Stimulated activated CD8-positive, alpha-beta memory T cell treated with anti-CD3 and anti-CD28 coated beads, Interleukin-7, amount 100 ng/mL, for 48 hours (primary cell): ENCODE measurements at places on chromosomes 6 and 20.

DNA sequence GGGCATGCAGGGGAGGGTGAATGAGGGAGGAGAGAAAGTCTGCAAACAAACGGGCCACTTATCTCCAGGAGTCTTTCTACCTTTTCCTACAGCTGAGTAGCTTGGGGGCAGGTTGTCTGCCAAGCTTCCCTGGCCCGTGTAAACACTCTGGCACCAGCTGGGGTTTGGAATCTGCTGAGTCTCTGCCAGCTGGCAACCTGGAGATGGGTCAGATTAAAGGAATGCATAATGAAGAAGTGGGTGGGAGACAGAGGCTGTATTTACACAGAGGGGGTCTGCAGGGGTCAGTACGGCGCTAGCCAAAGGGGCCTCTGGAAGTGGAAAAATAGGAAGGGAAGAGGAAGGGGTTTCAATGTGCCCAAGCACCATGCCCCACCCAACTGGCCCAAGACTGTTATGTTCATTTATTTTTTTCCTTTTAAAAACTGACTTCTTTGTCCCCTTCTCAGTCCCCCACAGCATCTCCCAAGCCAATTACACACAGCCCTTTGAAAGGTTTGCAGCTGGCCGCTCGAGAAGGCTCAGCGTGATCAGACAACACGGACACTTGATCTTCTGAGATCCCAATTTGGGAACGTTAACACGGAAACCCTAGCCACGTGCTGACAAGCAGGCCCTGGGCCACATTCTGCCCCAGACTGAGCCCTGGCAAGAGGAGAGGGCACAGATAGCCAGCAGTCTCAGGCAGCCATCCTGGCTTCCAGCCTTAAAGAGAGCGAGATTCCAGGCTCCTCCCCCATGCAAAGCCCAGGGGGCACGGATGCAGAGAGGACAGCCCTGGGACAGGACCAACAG lies 25.2 kb downstream of the TRAM2 start:
- no peak for DNase-seq

DNA sequence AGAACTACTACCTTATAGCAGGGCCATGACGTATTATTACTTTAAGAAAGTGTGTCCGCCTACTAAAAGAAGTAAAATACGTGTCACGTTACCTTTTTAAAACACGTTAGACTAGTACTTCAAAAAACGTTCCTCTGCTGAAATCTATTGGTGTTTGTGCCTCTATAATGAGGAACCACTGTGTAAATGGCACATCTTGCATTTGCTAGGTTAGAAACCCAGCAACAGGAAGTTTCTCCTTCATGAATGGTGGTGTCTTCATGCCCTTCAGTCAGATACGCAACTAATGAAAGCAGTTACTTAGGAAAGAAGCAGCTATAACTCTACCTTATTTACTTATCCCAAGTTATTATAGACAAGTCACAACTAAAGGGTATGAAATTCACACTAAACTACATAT lies 343.5 kb downstream of the RNGTT start:
- no peak for DNase-seq

DNA sequence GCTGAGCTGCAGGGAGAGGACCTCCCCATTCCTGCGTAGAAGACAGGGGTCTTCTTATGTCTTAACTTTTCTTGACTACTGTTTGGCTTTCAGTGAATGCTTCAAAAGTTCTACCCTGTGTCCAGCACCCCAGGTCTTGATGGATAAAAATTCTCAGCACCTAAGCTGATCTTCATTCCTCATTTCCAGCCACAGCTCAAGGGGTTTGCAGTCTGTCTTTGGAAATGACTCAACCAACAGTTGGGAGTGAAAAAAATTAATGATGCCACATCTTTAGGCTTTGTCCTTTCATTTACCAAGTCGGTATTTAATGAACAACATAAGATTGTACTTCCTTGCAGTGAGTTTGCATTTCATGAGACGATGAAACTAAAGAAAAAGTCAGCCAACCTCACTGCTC lies 40.3 kb downstream of the PRDM1 start:
- no peak for DNase-seq

GRCh38 chr6:2196079-2196679 lies 49.2 kb downstream of the GMDS start:
- DNase-seq: no peak

DNA sequence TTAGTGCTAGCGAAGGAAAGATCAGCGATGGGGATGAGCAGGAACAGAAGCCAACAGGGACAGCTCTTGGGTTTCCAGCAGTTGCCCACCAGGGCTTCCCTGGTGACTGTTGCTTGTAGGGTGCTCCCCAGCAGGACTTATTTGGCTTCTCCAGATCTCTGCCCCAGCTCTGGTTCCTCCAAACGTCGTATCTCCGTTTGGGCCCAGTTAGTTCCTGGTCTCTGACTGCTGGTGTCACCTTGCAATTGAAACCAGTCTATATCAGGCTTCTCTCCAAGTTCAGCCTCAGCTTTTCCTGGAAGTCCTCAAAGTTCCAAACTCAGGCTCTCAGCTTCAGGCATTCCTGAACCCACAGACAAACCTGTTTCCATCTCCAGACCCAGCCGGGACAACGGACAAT lies 70.8 kb upstream of the NXT1 start:
- DNase-seq: no peak

GRCh38 chr20:3193806-3194616 lies 10.5 kb downstream of the DDRGK1 start:
- no peak for DNase-seq

- no peak for DNase-seq
These were observed 36.0 kb downstream of the REV3L start for GRCh38 chr6:111447051-111447450.

DNA sequence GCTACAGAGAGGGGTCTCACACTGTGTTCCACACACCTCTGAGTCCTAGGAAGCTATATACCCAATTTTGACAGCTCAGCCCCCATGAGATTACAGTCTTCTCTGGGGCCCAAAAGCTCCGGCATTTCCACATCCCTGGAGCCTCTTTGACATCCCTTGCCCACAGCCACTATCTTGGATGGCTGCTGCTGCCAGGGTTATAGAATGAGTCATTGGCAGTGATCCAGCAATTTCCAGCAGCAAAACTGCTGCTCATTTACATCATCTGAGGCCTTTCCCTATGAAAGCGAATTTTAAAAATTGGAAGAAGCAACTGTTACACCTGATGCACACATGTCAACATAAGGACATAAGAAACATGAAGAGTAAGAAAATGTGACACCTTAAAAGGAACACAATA lies 590.7 kb downstream of the MEI4 start:
- no peak for DNase-seq

DNA sequence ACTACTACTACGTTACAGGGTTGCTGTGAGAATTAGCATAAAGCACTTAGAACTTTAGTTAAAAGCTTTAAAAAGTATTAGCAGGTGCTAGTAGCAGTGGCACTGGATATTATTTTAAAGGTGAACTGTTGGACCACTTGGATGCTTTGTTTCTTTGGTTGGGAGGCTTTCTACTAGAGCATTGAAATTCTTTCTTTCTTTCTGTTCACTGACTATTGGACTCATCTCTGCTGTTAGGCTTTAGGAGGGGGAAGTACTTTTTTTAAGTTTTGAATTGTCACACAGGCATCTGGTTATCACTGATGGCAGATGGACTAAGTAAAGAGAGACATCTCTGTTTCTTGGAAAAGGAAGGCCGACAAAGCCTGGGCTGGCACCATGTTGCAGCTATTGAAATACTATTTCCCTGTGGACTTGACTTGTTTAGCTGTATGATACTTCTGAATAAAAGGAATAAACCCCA lies 4.8 kb downstream of the TBPL1 start:
- no peak for DNase-seq

DNA sequence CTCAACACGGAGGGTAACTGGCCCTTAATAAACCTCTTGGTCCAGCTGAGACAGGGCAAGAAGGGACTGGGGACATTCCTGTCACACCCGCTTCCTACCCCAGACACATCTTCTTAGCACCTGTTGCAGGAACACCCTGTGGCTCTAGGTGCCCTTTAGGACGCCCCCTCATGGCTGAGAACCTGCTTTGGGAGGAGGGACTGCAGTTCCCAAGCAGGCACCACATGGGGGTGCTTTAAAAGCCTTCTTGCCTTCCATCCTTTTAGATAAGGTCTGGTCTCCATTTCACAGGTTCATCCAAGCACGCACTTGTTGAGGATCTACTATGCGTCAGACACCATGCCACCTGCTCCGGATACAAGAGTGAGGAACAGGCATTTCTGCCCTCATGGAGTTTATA lies 26.6 kb downstream of the NSFL1C start:
- DNase-seq: no peak

GRCh38 chr6:170279977-170280688 lies 10.7 kb downstream of the DLL1 start:
- DNase-seq: no peak

DNA sequence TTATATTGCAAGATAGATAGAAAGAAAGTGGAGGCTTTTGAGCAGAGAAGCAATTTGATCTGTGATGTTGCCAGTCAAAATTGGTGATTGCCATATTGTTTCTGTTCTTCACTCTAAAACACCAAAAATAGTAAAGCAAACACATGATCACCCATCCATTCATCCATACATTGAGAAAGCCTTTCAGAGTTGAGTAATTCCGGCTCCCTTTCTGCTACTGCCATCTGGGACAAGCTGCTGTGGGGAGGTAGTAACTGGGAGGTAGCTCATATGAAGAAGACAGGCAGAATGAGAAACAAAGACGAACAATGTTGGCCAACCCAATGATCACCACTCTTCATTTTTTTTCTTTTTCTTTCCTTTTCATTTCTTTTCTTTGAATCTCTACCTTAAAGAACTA lies 51.1 kb upstream of the HBS1L start:
- DNase-seq: no peak

- no peak for DNase-seq
These were observed 276.4 kb downstream of the UTRN start for GRCh38 chr6:144561455-144562043.

GRCh38 chr6:24980507-24981385 lies 45.0 kb upstream of the RIPOR2 start:
- DNase-seq: no peak

- no peak for DNase-seq
These were observed 200.0 kb downstream of the MANEA start for GRCh38 chr6:95777338-95777737.
